ENCODE measurements at places on chromosomes 7 and 10.

DNA sequence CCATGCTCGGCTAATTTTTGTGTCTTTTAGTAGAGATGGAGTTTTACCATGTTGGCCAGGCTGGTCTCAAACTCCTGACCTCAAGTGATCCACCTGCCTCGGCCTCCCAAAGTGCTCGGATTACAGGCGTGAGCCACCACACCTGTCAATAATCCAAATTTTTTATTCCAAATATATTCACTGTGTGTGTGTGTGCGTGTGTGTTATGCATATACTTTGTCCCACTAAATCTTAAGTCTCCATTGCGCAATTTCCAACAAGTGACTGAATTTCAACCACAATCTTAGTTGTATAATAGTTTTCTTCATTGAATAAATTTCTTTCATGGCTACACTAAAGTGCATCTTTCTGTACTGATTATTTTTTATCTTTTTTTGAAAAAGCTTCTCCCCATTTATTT lies 2.7 kb downstream of the KRIT1 start:
- DNase-seq = no peak

- no peak for DNase-seq
Measured at GRCh38 chr10:17234431-17234945, 6.4 kb downstream of the VIM start.

- DNase-seq = no peak
Measured at GRCh38 chr10:1114315-1114714, 58.1 kb downstream of the WDR37 start.

DNA sequence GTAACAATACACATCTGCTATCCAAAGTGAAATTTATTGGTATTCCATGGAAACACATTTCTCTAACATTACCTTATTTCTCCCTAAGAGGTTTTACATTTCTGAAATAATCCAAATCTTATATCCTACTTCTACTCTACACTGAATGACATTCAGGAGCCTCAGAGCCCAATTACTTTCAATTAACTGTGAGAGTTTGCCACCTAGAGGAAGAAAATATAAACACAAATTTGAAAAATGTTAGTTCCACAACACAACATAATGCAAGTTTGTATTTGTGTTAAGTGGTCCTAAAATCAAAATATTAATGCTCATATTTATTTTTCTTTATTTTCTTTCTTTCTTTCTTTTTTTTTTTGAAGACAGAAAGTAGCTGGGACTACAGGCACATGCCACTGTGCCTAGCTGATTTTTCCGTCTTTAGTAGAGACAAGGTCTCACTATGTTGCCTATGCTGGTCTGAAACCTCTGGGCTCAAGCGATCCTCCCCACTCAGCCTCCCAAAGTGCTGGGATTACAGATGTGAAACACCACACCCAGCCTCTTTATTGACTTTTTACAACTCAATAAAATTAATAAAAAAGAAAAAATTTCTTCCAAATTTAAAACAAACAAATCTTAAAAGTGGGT lies 46.0 kb downstream of the ATAD1 start:
- DNase-seq = peak; percentile 0

DNA sequence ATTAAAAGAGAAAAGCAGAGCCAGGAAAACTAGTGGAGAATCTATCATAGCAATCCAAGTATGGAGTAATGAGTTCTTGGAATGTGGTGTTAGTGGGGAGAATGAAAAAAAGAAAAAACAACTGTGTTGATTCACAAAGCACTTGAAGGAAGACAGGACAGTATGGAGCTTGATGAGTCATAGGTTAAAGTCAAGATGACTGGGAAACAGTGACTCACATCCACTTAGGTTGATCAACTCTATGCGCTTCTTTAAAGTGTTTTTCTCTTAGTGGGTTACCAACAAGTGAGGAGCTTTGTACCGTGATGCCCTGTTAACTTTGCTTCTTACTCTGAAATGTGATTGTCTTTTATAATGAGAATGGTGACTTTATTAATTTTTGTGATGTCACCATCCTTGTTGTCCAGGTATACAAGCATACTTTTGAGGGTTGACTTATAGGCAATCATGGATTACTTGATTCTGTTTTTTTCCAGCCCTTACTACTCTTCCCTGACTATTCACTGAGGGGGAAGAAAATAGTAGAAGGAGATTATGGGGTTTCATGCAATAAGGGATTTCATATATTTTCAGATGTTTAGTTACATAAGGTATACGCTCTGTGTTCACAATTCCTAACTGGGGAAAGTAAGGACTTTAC lies 32.1 kb upstream of the MDFIC start:
- DNase-seq = no peak

DNA sequence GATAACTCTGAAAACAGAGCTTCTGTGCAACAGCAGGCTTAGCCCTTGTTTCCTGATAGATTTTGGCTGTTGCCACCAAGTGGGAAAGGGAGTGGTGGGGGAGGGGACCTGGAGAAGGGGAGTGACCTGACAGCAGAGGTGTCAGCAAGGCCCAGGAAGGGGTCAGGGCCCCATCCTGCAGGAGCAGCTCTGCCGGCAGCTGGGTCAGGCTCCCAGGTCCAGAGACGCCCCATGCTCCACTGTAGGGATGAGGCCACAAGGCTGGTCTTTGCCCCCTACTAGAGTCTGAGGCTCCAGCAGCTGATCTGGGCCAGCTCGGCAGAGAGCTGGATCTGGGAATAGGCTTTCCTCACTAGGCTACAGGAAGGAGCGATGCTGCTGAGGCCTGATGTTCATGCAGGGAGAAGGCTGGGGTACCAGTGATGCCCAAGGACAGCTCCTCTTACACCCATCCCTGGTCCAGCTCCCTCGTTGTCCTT lies 44.0 kb upstream of the ZMIZ1 start:
- DNase-seq = no peak

- no peak for DNase-seq
Measured at GRCh38 chr10:100340948-100341847, 5.8 kb upstream of the SCD start.

DNA sequence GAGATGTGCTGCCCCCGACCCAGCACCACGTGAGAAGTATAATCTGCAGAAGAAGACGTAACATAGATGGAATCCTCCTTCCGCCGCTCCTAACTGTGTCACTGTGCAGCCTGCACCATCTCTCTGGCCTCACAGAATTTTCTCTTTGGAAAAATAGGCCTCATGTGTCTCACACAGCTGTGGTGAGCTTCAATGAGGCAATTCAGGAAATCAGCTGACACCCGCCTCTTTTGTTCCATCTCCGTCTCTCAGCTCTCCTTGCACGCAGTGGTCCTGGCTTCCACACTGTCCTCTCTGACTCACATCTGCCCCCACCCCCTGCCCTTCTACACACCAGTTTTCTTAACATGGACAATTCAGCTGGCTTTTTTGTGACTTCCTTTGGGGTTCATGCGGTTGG lies 7.2 kb downstream of the C10orf90 start:
- DNase-seq = no peak

- DNase-seq = no peak
Measured at GRCh38 chr10:21146436-21146789, 249.3 kb upstream of the NEBL start.

GRCh38 chr7:139340808-139341057 lies 404 bp upstream of the FMC1 start:
- peak; percentile 85 for DNase-seq

DNA sequence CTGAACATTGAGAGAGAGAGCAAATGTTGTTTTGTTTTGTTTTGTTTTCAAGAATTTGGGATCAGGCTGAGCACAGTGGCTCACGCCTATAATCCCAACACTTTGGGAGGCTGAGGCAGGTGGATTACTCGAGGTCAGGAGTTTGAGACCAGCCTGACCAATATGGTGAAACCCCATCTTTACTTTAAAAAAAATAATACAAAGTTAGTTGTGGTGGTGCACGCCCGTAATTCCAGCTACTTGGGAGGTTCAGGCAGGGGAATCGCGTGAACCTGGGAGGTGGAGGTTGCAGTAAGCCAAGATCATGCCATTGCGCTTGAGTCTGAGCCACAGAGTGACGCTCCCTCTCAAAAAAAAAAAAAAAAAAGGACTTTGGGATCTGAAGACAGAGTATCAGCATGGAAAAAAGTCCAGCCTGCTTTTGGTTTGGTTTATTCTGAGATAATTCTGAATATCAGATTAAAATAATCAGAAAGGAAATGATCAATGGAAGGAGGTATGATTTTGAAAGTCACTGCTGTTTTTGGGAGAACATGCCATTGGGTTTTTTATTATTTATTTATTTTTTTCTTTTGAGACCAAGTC lies 1.9 kb upstream of the ITIH2 start:
- DNase-seq = no peak

DNA sequence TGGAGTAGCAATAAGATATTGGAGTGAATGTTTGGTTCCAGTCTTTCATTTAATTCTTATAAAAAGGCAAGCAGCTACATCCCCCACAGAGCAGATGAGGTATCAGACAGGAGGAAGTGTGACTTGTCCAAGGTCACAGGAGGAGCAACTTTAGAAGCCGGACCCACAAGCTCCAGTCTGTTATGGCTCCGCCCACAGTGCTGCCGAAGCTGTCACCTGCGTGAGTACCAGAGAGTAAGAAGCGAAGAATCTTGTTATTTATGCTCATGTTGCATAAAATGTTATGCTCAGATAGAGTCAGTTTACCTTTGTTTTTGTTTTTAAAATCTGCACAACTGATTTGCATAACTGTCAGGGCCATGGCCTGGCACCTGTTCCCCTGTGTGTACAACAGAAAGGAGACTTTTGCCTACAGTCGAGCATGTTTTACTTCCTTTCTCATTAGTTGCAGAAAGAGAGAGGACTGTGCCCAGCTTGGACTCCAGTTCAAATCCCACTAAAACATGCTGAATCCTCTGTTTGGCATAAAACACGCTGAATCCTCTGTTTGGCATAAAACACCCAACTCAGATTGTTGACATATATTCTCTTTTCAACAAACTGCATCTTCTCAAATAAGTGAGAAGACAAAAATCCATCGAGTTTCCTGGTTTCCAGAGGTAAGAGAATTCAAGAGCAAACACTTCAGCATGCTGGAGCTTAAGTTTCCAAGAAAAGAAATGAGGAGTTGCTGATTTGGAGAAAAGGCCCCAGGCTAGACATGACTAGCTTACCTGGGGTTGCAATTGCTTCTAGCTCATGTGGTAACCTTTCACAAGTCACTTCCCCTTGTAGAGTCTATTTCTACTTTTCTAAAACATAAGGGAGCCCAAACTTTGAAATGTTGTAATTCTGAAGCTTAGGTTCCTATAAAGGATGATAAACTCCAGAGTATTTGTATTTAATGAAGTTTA lies 409.8 kb upstream of the ZMIZ1 start:
- DNase-seq = no peak

DNA sequence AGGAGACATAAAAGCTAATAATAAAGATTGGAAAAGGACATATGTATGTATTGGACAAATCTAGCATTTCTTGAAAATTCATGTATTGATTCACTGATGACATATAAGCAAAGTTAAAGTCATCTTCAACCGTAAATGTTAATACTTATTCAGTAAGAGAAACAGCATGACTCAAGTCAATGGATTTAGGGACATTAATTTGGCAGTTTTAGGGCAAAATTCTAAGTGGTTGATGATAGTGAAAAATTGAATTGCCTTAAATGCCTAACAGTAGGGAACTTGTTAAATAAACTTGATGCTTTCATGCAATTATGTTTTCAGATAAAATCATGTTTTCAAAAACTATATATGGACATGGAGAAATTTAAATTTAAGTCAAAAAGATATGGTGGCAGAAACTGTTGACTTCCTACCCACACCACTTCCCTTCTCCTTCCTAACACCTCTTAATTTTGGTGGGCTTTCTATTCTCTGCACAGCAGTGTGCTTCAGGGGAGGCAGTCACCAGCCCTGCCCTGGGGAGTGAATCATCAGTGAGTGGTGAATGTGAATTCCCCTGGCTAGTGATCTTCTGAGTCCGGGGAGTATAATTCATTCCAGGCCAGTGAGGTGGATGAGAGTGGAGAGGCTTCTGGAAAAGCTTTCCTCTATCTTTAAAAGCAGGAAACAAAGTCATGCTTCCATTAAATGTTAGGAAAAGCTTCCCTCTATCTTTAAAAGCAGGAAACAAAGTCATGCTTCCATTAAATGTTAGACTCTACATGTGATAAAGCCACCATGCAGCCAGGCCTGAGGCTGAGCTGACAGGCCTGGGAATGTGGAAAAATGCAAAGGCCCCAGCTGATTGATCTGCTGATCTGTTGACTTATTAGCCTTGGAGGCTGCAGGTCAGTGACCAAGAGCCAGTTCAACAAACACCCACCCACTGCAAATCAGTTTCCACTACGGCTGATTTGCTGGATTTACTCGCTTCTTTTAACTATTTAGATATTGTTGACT lies 25.2 kb upstream of the ITGB1 start:
- no peak for DNase-seq

GRCh38 chr10:87872828-87873227 lies 9.4 kb downstream of the PTEN start:
- no peak for DNase-seq

GRCh38 chr10:324593-324992 lies 189.3 kb downstream of the ZMYND11 start:
- no peak for DNase-seq

GRCh38 chr10:72904806-72905205 lies 11.3 kb downstream of the OIT3 start:
- DNase-seq = no peak

DNA sequence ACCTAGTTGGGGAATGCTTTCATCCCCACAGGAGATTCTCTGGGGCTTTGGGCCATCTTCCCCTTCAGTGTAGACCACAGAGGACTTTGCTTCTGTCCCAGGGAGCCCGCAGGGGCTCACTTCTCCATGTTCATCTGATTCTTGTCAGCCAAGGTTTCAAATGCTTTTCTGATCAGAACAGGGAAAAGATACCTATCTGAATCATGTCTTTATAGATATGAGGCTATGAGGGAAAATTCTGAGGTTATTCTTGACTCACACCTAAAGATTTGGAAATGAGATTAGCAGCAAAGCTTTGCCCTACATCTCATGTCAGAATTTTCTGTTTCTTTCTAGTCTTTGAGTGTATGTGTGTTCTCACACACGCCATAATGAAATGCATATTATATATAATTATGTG lies 53.3 kb downstream of the FIGNL1 start:
- DNase-seq = no peak

DNA sequence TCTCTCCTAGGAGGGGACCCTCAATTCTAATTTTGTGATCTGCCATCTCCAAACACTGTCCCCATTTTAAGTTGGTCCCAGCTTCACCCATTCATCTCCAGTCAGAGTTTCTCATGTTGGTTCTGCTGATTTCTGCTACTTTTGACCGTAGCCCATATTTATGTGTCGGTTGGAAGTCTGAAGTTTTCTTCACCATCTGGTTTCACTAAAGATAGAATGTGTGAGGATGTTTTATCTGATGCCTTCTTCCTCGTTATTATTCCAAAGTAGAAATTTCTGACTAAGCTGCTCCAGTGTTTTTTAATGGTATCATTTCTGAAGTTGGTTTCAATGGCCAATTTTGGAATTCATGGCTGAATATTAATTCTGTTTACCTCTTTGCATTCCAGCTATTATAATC lies 21.3 kb upstream of the IFIT2 start:
- no peak for DNase-seq

All from NCI-H2171 (cell line).